CD4-positive, CD25-positive, alpha-beta regulatory T cell (primary cell): ENCODE measurements at places on chromosomes 5 and 9.
A peak's percentile ranks its signal among the peaks of the same experiment; 100 is the strongest.

GRCh38 chr5:56011835-56012234 is 17.1 kb upstream of the IL6ST start:
- no peak for DNase-seq

DNA sequence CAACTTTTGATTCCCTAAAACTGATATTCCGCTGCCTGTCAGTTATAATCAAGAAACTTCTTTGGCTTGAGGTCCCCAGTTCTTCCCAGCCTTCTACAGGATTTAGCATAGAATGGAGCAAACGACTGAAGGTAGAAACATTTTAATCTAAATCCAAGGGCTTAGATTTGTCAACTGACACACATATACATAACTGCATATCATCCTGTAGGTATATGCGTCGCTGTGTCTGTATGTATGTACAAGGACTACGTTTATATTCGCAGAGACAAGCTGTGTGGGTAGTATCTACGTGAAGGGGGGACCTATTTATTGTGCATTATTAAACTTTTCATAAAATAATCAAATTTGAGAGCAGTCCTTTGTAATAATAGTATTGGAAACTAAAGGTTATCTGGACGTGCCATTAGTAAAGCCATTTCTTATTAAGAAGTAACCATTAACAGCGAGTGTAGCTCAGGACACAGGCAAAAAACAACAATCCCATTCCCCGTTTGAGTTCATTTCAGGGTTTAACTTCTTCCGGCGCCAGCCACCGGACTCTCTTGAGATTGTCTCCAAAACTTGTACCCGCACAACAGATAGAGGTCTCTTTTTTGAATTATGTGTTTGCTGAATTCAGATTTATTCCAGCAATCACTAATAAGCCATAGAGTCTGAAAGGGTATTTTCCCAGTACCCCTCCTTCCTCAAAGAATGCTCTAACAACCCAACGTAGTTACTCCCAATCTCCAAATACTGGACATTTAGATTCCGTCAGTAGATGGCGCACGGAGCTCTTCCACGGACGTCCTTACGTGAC is 2.1 kb upstream of the MLLT3 start:
- peak; percentile 69 for DNase-seq

DNA sequence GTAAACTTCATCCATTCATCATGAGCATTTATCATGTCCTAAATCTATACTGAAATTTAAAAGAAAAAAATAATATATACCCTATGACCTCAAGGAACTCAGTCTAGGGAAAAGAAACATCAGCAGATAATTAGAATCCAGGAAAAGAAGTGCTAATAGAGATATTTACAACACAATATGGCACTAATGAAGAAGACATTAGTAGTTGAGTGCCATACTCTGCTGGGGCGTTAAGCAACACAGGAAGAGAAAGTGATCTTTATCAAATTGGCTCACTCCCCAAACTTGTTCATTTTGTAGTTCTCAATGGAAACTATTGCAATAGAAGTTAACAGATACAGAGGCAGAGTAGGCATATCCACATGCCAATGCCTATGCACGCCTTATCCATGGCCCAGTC is 27.5 kb downstream of the GABRA6 start:
- DNase-seq: no peak

DNA sequence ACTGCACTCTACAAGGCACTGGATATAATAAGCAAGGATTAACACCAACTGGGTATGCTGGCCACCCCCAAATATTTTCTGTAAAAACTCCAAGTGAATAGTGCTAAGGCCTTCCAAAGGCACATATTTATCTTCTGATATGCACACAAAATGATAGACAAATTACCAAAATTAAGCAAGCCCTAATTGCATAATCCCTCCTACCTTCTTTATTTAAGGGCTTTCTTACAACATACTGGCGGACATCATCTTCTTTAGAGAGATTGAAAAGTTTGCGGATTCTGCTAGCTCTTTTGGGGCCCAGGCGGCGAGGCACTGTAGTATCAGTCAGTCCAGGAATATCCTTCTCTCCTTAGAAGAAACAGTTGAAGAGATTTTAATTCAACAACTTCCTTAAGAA is 1.9 kb downstream of the RPS6 start:
- no peak for DNase-seq

GRCh38 chr5:150176745-150177477 is 10.3 kb downstream of the CDX1 start:
- no peak for DNase-seq

DNA sequence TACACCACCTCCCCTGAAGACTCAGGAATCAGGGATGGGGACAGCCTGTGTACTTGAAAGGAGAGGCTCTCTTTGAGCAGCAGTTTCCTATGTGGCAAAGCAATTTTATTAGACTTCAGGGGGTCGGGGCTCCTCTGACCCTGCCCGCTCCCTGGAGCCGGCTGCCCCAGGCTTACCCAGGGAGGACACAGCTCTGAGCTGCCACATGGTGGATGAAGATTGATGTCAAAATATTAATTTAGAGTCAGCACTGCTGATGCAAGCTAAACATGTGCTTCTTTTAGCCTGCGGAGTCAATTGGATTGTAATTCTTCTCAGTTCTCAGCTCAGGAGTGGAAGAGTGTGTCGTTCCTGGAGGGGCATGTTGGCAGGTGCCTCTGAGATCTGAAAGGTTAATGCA is 606.1 kb downstream of the KIF4B start:
- DNase-seq: no peak

DNA sequence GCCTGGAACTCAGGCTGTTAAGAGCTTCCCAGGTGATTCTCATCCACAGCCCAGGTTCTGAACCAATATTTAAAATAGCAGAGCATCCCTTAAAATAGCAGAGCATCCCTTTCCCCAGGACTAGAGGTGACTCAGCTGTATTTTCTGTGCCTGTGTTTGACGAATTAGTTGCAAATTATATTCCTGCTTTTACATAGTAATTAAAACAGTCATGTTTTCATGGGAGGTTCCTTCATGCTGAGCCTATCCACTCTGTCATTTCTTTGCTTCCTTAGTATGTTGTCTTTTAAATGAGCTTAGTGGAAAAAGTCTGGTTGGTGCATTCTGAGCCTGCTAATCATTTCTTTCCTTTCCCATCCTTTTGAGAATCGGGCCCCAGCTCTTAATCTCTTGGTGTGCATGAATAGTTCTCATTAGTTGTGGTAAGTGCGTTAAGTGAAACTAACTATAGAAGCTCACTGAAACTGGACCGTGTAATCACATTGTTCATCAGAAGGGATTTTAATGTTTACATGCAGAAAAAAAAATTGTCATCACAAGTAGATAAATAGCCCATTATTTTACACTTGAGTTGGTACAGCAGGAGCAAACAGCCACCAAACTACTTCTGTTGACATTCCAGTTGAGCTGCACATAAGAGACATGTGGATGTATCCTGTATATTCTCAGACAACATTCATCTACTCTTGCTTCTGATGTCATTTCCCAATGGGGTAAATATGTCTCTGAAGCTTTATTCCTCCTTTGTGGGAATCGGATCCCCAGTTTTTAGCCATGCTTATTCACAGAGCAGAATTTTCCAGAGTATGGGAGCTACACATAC is 596.9 kb upstream of the WWC1 start:
- DNase-seq: no peak

- DNase-seq: no peak
Measured at GRCh38 chr5:74094096-74094781, 468.2 kb downstream of the ARHGEF28 start.

DNA sequence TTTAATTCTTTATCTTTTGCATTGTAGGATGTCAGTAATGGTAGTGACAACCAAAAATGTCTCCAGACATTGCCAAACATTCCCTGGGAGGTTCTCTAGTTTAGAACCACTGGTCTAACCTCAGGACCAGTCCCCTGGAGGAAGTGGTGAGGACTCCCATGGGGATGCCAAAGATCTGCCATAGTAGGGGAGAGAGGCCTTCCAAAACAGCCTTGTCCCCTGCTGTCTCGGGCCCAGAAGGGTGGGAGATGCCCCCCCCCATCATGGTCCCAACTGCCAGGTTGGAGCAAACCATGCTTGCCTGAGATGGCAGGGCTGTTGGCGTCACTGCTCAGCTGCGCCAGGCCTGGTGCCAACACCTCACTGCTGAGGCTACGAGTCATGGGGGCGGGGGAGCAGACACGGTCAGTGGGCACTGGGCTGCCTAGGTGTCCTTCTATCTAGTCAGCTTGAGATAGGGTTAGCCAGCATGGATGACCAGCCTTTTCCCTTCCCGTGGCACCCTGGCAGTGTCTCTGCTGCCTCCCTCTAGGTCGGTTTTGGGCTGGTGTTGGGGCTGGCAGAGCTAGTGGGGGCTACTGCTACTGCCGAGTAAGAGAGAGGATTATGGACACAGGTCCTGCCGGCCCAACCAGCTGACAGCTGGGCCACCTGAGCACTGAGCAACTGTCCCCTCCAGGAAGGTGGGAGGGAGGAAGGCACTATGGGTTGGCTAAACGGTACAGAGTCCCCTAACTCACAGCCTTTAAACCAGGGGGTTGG is 8.3 kb upstream of the CXXC5 start:
- DNase-seq: no peak

DNA sequence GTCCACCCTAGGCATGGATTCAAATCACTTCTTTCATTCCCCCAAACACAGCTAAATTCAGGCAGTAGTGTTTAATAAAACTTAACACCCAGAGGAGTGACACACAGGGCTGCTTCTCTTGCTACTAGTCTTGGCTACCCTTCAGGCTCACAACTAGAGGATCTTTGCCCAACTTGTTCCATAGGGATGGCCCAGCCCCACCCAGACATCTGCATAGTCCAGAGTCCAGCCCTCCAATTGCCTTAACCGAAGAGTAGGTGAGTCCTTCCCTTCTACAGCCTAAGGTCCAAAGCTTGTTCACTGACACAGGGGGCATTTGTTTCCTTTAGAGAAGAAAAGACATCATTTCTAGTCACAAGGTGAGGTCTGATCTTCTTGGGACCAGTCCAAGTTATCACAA is 15.2 kb upstream of the RXFP3 start:
- no peak for DNase-seq

DNA sequence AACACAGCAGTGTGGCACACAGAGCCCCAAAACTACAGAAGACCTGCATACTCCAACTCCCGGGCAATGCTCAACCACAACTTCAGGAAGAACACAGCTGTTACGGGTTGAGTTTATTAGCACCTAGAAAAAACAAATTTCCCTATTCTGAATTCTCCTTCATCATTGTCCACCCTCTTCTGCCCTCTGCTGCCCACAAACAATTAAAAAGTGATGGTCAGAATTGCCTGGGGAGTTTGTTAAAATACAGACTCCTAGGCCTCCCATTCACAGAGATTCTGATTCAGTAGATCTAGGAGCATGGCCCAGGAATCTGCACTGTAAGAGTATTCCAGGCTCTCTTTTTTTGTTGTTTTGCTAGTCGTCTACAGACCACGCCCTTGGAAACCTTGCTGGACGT is 310.6 kb downstream of the NDUFS4 start:
- no peak for DNase-seq
